NCI-H69 (cell line): ENCODE measurements at places on chromosomes 5 and 9.

GRCh38 chr9:106755736-106756135, 107.2 kb upstream of the ZNF462 start:
- peak; percentile 50 for DNase-seq

- DNase-seq = peak; percentile 53
Measured at GRCh38 chr9:121694600-121694999, 43.2 kb downstream of the DAB2IP start.

DNA sequence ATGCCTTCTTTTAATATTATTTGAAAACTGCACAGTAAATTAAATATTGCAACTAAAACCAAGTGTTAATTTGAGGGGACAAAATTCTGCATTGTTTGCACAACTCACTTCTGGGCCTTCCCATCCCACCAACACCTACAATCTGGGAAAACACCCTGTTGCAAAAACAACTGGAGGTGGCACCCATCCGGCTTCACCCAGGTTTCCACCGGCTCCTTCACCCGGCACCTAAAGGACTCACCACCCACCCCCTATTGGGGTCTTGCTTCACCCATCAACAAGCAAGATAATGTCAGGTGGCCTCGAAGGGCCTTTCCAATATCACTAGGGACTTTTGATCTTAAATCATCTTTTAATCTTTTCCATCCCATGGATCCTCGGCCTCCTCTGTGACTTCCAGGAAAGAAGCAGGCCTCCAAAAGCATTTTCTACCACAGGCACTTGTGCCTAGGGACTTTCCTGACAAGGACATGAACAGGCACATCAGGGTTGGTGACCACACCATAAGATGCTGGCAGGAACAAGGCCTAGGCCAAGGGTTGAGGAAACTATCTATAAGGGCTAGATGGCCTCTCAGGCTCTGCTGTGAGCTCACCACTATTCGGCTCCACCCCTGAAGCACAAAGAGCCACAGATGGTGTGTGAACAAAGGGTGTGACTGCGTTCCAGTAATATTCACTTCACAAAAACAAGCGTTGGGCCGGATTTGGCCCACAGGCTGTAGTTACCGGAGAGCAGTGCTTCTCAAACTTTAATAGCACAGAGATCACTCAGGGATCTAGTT, 205.1 kb downstream of the AUH start:
- no peak for DNase-seq

- DNase-seq = no peak
Measured at GRCh38 chr5:93572608-93573353, 8.2 kb downstream of the NR2F1-AS1 start.

- no peak for DNase-seq
Measured at GRCh38 chr9:132739710-132740310, 69.5 kb downstream of the GTF3C4 start.

DNA sequence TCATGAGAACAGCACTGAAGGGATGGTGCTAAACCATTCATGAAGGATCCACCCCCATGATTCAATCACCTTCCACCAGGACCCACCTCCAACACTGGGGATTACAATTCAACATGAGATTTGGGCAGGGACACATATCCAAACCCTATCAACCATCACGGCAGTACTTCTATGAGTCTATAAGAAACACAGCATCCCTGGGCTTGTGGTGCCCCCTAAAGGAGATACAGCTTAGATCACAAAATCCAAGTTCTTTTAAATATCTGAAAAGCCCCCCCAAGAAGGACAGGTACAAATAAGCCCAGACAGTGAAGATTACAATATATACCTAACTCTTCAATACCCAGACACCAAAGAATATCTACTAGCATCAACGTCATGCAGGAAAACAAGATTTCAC, 233.7 kb upstream of the ADRA1B start:
- DNase-seq = peak; percentile 52

GRCh38 chr5:19616701-19617215, 371.2 kb downstream of the CDH18 start:
- no peak for DNase-seq

DNA sequence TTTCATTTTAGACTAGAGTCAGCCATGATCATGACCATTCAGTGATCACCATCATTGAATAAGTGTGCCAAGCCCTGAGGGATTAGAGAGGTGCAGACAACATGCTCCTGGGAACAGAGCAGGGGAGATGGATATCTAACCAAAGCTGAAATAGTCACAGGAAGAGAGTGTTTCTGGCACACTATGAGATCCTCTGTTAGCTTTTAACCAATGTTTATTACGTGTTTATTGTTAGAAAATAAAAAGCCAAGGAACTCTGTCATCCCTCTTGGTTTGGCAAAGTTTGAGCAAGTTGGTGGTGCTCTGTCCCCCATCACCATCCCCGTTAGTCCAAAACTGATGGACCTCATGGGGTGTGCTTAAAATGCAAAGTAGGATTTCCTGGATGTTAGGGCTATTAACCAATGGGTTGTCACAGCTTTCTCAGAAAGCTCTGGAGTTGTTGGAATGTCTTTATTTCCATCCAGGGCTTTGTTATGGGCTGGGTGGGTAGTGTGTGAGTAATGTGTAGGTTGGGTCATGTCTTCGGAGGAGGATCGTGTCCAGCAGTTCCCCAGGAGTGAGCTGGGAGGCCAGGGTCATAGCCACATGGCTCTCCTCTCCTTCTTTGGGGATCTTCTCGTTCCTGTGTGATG, 34.9 kb downstream of the SLC28A3 start:
- no peak for DNase-seq

GRCh38 chr5:83509540-83509939, 38.0 kb downstream of the VCAN start:
- DNase-seq = peak; percentile 90

- DNase-seq = no peak
Measured at GRCh38 chr5:80577707-80578106, 7.6 kb upstream of the ANKRD34B start.

DNA sequence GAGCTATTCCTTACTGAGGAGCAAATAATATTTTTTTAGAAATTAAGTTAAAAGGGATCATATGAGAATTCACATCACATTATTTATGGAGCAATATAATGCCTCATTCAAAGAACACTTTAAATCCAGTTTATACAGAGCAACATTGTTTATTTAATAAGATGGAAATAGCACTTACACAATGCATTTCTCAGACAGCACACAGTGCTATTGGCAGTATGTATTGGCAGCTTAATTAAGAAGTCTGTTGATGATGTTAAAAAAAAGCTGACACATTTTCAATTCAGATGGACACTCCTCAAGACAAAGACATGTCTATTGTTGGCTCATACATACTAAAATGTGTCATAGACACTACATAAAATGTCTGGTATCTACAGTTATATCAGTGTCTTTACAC, 171.3 kb downstream of the NR2F1-AS1 start:
- DNase-seq = no peak
